ENCODE measurements at places on chromosomes 1 and 21.

GRCh38 chr1:245549996-245550719 is 395.4 kb downstream of the KIF26B start:
- no peak for DNase-seq

DNA sequence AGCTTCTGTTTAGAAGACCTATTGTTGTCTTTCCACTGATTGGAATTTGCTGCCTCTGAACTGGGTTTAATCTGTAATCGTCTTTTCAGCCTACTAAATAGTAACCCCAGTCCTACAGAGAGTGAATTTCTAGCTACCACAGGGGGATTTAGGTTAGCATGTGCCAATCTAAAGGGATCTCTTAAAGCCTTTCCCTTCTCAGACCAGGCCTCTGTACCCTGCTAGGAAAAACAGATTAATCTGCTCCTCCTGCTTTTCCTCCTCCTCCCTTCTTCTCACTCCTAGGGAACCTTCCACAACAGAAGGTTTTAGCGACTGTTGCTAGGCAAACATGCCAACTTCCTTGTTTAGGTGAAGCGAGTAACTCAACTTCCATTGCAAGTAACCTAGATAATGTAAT is 1.3 kb upstream of the RC3H1 start:
- peak; percentile 66 for DNase-seq

- no peak for DNase-seq
These were observed 36.7 kb upstream of the HAO2 start for GRCh38 chr1:119331915-119332314.

- DNase-seq, result no peak
These were observed 1.8 kb upstream of the KRTAP10-12 start for GRCh38 chr21:44695184-44695583.

DNA sequence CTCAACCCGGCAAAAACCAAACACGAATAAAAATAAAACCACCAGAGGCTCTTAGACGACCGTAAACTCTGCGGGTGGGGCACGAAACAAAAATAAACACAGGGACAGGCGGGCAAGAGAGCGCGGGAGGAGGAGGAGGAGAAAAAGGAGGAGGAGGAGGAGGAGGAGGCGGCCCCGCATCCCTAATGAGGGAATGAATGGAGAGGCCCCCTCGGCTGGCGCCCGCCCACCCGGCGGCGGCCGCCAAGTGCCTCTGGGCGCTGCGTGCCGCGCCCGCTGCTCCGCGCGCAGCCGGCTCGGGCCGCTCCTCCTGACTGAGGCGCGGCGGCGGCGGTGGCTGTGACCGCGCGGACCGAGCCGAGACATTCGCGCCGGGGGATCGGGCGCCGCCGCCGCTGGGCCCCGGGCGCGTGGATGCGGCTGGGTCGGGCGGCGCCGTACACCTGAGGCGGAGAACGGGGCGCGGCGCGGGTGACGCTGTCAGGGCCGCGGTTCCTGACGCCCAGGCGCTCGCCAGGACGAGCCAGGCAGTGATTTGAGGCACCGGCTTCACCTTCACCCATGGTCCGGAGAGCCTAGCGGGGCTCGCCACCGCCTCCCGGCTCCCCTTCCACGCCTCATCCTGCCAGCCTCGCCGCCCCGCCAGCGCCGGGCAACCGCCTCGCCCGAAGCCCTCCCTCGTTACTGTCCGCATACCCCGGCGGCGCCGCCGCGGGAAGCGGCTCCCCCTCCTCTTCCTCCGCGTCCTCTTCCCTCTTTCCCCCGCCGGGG is at the start of gene MARK1:
TSS of gene MARK1 (plus strand) at position 229 of the 771 bp plus-strand sequence. CDS start 687 bp downstream, outside the sequence.
- DNase-seq, result peak; percentile 87

DNA sequence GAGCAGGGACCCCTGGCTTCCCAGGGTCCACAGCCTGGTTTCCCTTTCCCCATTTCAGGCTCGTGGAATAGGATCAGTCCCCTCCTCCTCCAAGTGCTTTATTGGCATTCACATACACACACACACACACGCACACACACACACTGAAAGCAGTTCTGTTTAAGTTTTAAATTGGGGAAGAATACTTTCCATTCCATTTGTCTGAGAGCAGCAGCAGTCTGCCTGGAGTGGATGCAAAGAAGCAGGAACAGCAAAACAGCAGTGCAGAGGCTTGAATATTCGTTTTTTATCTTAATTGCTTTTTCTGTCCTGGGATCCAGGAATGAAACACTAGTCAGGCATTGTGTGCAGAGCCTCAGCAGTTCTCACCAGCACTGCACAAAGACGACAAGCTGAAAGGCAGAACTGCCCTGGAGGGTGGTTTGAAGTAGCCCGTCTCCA is 7.1 kb downstream of the CYB561D1 start:
- peak; percentile 82 for DNase-seq

- no peak for DNase-seq
These were observed 18.8 kb downstream of the SLC41A1 start for GRCh38 chr1:205794011-205794730.

GRCh38 chr1:15090373-15090772 is 63.2 kb upstream of the TMEM51 start:
- DNase-seq, result peak; percentile 94

GRCh38 chr1:153616144-153616916 is at the start of gene S100A14:
Gene S100A14 (minus strand): TSS chr1:153616325. CDS start chr1:153615858, 467 bp downstream.
- DNase-seq, result peak; percentile 74

DNA sequence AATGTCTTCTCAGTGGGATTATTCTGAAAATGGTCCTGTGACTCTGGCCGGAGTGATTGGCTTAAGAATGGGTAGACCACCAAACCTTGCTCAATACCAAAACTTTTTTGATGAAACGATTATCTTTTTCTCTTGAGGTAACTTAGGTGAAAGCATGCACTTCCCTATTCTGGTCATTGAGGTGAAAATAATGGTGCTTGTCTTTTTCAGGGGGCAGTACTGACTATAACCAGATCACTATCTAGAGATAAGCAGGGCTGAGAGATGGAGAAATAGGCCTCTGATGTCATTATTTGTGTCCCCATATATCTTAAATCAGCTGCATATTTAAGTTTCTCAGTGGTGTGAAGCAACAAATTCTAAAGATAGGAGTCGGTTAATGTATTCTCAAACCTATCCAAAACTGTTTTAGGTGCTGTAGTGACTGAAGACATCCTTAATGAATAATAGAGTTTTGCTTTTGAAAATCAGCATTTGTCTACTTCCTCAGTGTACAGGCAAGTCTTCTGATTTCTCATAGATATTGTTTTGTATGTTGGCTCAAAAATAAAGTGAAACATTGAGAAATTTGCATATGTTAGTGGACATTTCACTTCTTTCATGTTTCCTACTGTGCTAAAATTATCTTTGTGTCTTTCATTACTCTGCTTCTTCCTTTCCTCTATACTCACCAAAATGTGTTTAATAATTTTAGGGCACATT is 735.3 kb upstream of the ADGRL4 start:
- DNase-seq, result no peak

- no peak for DNase-seq
These were observed 51.4 kb downstream of the GRIK1 start for GRCh38 chr21:29888437-29888836.

GRCh38 chr21:41621513-41621912 is 113.6 kb upstream of the TMPRSS2 start:
- DNase-seq, result no peak

- no peak for DNase-seq
These were observed 252.5 kb upstream of the IRF2BP2 start for GRCh38 chr1:234862360-234862943.

DNA sequence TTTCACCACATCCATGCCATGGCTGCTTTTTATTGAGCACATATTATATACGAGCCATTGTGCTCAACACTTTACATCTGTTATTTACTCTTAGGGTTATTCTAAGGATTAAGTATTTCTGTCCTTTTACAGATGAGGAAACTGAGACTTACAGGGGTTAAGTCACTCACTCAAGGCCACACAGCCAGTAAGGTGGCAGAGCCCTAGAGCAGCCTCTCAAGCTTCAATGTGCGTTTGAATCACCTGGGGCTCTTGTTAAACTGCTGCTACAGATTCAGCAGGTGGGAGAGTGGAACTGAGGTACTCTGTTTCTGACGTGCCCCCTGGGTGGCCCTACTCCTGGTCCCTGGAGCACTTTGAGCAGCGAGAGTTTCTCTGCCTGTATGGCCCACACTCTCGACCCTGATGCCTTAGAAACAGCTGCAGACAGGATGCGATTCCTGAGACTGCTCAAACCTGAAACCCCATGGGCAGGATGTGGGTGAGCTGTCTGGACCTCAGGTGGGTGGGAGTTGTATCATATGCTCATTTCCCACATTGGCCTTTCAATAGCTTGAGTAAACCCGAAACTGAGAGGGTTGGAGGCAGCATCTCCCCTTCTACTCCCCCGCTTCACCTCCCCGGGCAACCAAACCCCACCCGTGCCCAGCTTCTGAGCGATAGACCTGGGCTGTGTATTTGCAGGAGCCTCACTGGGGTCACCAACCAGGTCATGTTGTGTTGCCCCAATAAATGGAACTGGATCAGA is 59.3 kb downstream of the MAN1C1 start:
- no peak for DNase-seq

GRCh38 chr1:106944721-106945120 is 111.8 kb upstream of the PRMT6 start:
- no peak for DNase-seq

DNA sequence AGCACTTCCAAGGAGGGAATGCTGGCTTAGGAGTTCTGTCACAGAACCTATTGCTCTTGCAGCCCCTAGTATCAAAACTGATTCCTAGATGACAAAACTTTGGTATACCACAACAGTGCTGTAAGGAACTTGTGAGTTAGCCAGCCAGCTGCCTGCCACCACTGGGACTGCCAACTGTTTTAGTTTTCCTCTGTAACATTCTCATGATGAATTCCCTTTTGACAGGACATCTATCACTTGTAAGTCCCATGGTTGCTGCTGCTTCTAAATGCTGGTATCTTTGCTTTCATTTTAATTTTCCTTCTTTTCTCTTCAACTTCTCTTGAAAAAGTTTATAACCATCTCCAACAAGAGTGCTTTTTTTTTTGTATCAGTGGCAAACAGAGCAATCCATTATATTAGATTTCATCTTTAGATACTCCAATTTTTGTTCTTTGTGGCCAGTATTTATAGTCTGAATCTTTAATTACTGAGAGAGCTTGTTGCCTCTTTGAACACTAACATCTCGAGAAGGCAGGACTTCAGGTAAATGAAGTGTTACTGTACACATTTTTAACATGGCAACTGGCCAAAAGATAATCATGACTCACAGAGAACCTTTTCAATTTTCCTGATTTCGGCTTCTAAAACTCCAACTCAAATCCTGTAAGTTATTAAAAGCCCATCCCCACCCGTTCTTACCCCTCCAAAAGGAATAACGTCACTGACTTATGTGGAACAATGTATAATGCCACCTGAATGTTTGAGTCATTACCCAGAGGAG is 19.8 kb downstream of the DBT start:
- no peak for DNase-seq
